Lower leg skin (tissue), 4 donors: ENCODE measurements at places on chromosomes 13 and 19. TPM values are rescaled to one million over a fixed set of nuclear protein-coding genes. Genes with fewer than 3 reads are reported as not detected.

Gene IFI30
- total RNA-seq = 214 TPM

Gene PGLYRP2
- total RNA-seq = not detected

Gene PEG3
- total RNA-seq = 7.6 TPM

Gene KLK4
- total RNA-seq = 0.67 TPM

Gene TNNT1
- 41.3 TPM for total RNA-seq

Gene DIAPH3
- total RNA-seq = 3.9 TPM

Gene MIDN
- total RNA-seq = 92.1 TPM

Gene BBC3
- 16.0 TPM for total RNA-seq

Gene SWSAP1
- 2.1 TPM for total RNA-seq

Gene OR7D2
- total RNA-seq = not detected

Gene GRK1
- not detected for total RNA-seq

Gene ZNF492
- total RNA-seq = 0.84 TPM

Gene SLC7A9
- total RNA-seq = not detected

Gene ADGRE3
- not detected for total RNA-seq

Gene GNG8
- total RNA-seq = not detected

Gene SF3A2
- total RNA-seq = 35.6 TPM

Gene FRY
- 34.9 TPM for total RNA-seq

Gene GPR180
- total RNA-seq = 2.2 TPM

Gene ZNF726
- total RNA-seq = 6.8 TPM

Gene SIGLEC5
- 0.72 TPM for total RNA-seq

Gene CKAP2
- total RNA-seq = 22.6 TPM

Gene ZNF729
- total RNA-seq = not detected
